ENCODE measurements at places on chromosomes 1 and 21. TPM values are rescaled to one million over a fixed set of nuclear protein-coding genes. Genes with fewer than 3 reads are reported as not detected.

CELA2A gene
- polyA plus RNA-seq: 0.59 TPM

DNA sequence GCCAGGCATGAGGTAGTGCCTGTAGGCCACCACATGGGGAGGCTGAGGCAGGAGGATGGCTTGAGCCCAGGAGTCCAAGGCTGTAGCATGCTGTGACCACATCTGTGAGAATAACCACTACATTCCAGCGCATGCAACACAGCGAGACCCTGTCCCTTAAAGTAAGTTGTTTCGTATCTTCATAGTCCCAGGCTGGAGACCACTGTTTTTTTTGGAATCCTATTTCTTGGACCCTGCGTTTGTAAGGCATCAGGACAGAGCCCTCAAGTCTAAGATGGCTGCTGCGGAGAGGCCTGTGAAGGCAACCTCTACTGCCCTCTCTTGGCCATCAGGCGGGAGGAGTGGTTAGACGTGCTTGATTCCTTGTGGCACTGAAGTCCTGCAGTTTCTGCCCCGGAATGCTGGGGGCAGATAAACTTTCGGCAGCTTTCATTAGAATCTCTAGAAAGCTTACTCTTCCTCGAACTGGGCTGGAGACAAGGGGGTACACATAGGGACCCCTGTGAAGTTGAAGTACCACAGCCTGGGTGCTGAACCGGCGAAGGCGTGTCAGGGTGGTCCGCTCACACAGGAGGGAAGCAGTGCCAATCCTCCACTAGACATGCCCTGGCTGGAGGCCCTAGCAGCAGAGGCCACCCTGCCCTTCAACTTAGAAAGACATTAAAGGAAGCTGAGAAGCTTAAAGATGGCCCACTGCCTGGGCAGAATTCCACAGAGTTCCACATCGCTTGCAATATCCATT lies 36.6 kb downstream of the RABIF start:
- DNase-seq: no peak

DNA sequence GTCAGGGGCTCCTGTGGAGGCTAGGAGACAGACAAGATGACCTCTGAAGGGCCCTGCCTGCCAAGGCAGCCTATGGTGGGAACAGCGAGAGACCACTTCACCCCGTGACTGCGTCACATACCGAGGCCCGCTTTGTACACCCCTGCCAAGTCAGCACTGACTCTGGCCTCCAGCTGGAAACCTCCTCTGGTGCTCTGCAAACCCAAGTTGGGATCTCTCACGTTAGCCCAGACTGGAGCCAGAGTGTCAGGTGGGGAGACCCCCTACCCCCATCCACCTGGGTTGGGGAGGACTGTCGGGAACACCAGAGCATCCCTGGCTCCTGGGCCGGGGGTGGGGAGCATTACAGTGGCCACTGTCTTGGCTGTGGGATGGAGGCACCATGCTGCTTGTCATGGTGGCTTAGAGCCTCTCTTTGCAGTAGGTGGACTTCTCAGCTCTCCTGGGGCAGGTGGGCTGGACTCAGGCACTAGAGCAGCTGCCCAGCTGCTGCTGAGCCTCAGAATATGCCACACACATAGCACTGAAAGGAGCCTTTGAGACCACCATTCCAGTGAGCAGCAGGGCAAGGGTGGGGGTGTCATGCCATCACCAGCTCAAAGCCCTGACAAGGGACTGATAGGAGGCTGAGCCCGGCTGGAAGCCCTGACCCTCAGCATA lies 50.4 kb downstream of the ELK4 start:
- no peak for DNase-seq

DNA sequence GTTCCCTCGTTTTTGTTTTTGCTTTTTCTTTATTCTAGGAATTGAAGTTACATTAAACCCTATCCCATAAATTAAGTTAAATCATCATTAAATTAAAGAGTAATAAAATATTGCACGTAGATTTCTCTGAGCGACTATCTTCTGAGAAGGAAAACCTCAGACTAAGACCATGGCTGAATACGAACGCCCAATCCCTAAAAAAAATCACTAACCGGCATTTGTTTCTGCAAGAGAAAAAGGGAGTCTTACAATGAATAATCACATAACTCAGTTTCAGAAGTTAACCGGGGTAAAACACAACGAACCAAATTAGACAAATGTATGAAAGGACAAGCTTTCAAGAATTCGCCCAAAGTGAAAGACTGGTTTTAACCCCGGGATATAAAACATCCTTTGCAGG lies 1.3 kb downstream of the PIK3R3 start:
- no peak for DNase-seq

EFNA1 gene
- polyA plus RNA-seq: 66.7 TPM

DNA sequence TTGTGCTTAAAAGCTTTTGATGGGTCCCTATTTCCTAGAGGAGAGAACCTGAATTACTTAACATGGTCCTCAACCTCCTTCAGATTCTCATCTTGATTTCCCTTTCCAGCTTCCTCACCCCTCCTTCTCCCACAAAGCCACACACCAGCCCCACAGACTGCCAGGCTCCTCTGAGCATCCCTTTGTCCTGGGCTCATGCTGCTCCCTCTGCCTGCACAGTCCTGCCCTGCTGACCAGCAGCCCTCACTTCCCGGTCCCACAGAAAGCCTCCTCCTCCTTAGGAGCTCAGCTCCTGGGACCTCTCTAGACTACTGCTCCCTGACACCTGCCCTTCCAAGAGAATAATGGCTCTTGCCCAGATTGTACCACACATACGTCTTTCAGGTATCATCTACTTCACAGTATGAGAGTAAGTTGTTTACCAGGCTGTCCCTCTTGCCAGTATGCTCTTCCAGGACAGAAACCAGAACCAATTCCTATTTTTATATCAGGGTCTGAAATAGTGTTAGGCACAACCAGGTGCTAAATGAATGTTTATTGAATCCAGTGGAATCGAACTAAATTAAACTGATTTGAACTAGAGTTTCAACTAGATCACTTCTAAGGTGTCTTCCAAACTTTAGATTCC lies 373.4 kb downstream of the LMX1A start:
- DNase-seq: no peak

- DNase-seq: no peak
These were observed 38.7 kb downstream of the COL18A1 start for GRCh38 chr21:45443595-45444181.
